ENCODE measurements at places on chromosomes 11 and 22.
A peak's percentile ranks its signal among the peaks of the same experiment; 100 is the strongest.

GRCh38 chr11:117570701-117571100, 226.3 kb downstream of the DSCAML1 start:
- DNase-seq = no peak

GRCh38 chr11:82465481-82465880, 268.2 kb downstream of the FAM181B start:
- no peak for DNase-seq

- no peak for DNase-seq
These were observed 6.8 kb downstream of the ZNF74 start for GRCh38 chr22:20400606-20401375.

- peak; percentile 27 for DNase-seq
These were observed 480 bp downstream of the PLEKHA7 start for GRCh38 chr11:17013548-17014320.

DNA sequence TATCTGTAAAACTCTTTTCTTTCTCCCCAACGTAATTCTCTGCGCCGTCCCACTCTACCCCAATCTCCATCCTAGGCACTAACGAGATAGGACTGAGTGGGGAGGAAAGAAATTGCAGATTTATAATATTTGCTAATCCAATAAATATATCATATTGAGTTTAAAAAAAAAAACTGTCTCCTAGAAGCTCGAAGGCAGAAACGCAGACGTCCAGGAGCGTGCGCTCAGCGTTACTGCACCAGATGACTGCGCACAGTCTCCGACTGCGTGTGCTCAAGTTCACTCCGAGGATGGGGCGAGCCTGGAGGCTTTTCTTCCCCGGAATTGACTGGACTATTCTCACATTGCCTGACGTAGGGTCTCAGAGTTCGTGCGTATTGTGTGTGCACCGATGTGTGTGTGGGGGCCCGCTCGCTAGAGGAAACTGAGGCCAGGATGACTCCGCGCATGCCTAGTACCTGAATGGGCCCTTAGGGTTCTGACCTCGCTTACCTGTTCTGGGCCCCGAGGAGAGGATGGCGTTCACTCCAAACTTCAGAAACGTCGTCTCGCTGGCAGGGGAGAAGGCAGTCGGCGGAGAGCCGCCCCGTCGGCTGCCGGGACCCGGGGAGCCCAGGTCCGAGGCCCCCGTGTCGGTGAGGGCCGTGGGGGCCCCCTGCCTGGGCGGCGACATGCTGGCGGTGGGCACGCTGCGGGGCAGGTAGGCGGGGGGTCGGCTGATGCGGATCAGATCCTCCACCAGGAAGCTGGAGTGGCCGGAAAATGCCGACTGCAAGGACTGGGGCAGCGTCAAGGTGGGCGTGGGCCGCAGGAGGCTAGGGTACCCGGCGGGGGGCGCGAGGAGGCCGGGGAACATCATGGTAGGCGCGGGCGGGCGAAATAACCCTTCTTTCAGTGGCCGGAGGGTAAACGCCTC, 551 bp downstream of the DBX1 start:
- DNase-seq = no peak

- DNase-seq = no peak
These were observed 10.8 kb downstream of the BLID start for GRCh38 chr11:122105044-122105758.

DNA sequence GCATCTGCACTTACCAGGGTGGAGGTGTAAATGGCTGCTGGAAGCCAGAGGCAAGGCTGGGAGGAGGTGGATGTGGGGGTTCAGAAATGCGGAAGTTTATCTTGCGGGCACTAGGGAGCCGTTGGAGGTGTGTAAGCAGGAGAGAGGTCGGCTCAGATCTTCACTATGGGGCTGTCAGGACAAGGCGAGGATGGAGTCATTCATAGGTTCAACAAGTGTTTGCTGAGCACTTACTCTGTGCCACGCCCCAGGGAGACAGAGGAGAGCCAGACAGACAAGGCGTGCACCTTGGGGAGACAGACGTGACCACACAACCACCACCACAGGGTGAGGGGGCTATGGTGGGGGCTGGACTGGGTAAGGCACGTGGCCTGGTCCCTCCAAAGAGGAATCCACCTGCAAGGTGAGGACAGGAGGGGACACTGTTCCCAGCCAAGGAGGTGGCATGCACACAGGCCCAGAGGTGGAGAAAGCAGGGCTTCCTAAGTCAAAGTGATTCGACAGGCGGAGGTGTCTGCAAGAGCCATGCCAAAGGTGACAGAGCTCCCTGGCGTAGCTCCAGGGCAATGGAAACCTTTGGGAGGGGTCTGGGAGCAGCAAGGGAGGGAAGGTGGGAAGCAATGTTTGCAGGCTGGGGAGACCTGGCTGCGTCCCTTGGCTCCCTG, 30.8 kb upstream of the TCF20 start:
- no peak for DNase-seq

DNA sequence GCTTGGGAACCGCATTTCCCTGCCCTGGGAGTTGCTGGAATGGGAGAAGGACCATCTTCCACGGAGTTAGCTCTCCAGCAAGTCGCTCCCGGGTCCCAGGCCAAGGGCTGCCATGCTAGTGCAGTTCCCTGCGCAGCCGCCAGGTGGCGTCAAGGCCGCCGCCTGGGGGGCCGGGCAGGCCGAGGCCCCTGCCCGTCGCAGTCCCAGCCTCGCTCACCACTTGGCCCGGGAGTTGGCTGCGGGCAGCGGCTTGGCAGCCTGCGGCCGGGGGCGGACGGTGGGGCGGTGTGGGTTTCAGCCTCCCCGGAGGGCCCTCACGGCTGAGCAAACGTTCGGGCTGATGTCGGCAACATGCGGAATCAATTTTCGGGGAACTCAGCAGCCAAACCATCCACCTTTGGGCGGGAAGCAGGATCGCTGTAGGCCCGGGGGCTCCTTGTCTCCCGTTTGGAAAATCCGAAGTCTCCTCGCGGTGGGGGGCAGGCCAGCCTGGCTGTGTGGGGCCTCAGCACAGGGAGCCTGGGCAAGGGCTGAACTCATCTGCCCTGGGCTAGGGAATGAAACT, 415.1 kb downstream of the SOX6 start:
- no peak for DNase-seq

- DNase-seq = no peak
These were observed 6.9 kb upstream of the B3GNT6 start for GRCh38 chr11:77027275-77027674.

- peak; percentile 72 for DNase-seq
These were observed 537.9 kb upstream of the FAT3 start for GRCh38 chr11:91686700-91687099.

DNA sequence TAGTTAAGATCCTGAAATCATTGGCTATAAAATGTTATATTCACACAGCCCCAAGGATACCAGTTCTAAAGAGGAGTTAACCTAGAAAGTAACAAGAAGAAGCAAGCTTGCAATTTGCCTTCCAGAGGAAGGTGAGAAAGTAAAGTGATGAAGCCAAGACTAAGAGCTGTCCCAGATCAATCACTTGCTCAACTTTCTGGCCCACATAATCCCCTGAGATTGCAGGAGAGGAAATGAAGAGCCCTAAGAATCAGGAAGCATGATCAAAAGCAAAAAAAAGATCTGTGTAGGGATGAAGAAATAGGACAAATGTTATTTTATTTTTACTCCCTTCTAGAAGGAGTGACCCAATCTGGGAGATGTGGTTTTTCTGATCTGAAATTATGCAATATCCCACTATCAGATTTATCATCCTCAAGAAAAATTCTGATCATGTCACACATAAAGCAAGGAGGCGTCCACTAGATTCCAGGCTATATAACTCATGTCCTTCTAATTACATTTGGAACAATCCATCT, 180.3 kb upstream of the GUCY1A2 start:
- no peak for DNase-seq

- no peak for DNase-seq
These were observed 28.6 kb downstream of the TECTA start for GRCh38 chr11:121129362-121130340.

DNA sequence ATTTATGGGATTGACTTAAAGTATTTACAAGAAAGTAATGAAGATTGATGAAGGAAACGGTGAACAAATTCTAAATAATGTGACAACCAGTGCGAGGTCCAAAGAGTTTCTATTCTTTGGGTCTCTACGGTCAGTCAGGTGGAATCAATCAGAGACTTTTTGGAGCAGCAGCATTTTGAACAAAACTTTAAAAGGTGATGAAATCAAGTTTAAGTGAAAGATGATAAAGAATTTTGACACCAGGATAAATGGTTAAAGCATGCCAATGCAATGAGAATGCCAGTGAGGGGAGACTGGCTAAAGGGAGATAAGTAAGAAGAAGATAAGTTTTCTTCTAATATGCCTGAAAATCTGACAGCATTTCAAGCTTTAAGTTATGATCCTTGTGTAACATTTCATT, 67.9 kb downstream of the DCUN1D5 start:
- DNase-seq = no peak

DNA sequence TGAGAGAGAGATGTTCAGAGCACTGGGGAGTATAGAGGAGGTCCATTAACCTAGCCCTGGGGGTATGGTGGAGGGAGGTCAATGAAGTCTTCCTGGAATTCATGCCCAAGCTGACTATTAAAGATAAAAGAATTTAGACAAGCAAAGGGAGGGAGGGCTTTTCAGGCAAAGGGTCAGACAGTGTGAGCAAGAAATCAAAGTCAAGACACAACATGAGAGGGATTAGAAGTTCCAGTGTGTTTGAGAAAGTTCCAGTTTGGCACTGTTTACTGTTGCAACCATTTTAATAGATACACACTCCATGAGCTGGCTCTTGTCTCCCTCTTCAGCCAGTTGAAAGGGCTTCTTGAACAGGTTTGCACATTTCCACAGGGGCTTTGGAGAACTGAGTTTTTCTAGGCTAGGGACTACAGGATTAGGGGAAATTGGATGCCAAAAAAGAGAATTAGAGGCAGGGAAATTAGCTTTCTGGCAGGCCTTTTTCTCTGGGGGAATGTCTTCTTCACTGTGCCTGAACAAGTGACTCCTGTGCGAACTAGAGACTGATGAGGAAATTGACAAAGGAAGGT, 14.7 kb upstream of the NNMT start:
- no peak for DNase-seq

DNA sequence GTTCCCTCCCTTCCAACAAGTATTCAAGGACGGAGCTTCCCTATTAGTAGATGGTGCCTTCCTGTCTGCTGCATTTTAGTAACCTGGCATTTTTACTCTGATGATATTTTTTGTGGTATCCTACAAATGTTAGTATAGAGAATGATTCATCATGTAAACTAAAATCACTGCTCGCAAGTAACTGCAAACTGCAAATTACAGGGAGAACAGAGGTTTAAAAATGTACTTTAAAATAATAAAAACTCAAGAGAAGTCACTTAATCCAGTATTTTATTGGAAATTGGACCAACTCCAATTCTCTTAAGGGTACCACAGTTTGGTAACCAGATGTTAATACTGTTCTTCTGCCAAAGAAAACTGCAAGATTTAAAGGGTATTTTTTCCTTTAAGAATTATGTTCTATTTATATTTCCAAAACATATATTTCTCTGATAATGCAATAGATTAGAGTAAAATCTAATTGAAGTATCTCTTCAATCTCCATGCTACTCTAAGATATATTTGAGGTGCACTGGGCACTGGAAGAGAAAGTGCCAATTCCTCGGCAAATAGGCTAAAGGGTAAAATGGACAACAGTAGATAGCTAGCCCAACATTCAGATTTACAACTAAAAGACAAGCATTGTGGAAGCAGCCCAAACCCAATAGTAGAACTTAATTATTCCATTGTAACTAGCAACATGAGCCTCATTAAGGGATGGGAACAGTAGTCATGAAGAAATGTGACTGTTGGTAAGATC, 298.0 kb downstream of the TTC28 start:
- no peak for DNase-seq

DNA sequence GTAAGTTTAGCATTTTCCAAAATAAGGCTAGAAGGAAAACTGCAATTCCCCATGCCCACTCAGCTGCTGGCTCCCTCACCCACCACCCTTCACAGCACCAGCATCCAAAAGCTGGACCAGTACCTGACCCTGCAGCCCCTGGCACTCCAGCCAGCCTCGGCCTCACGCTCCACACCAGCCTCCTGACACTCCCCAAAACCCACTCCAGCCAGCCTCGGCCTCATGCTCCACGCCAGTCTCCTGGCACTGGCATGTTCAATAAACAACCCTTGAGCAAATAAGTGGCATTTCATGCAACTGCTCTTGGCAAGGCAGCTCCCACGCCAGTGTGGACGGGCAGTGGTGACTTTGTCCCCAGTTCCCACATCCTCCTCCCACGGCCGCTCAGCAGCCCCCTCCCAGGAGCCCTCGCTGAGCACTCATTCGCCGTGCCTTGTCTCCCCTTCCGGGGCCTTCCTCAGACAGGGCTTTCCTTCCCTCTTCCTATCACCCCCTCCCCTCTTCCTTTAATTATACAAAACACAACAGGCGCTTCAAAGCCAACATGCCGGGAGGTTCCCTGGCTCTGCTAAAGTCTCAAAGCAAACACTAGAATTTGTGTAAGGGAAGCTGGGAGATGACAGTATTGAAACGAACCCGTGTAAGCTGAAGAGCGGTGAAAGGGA, 6.8 kb downstream of the TOLLIP start:
- no peak for DNase-seq

Measured in NCI-H748 treated with DMSO at 0.1 percent for 48 hours (cell line).